ENCODE measurements at places on chromosomes 12 and 14. TPM values are rescaled to one million over a fixed set of nuclear protein-coding genes. Genes with fewer than 3 reads are reported as not detected.

The IFI27 gene
- total RNA-seq: 1,022 TPM

The C1QL4 gene
- 0.09 TPM for total RNA-seq

The GARIN6 gene
- total RNA-seq: not detected

The OTX2 gene
- total RNA-seq: 8.2 TPM

The C2CD5 gene
- total RNA-seq: 14.7 TPM

DNA sequence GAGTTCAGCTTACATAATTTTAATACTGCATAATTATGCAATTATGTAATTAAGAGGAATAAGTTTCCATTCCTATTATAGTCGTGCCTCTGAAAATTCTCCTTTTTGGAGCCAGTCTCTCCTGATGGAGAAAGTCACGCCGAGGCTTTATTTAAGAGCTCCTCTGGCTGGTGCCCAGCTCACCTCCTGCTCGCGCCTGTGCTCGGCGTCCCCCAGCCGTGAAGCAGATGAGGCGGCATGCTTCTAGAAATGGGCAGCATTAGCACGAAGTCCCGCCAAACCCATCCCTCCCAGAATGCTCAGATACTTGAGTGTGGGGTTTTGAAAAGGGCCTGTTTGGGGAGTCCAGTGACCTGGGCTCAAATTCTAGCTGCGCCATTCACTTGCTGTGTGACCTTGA, 153.0 kb downstream of the PHETA1 start:
- no peak for DNase-seq

The CCDC177 gene
- not detected for total RNA-seq

DNA sequence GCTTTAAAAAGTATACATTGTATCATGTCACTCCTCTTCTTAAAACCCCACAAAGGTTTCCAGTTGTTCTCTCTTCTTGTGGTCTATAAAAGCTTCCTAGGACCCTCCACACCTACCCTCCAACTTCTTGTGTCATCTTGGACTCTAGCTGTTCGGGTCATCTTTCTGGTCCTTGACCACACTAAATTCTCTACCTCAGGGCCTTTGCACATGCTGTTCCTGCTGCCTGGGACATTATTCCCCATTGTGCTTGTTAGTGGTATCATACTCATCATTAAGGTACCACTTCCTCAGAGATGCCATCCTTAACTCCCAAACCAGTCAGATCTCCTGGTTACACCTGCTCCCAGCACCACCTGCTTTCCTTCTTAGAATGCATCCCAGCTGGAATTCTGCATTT, 294.0 kb downstream of the KSR2 start:
- DNase-seq: no peak

- peak; percentile 73 for DNase-seq
Measured at GRCh38 chr14:101004954-101005353, 101.4 kb upstream of the RTL1 start.

GRCh38 chr12:98999559-98999958, 354.5 kb downstream of the APAF1 start:
- DNase-seq: no peak

GRCh38 chr14:37585971-37586796, 8.9 kb downstream of the FOXA1 start:
- DNase-seq: no peak

- DNase-seq: peak; percentile 9
Measured at GRCh38 chr12:114476159-114476558, 70.2 kb upstream of the TBX5 start.

The FZD10 gene
- not detected for total RNA-seq

The GPR135 gene
- total RNA-seq: 6.7 TPM

DNA sequence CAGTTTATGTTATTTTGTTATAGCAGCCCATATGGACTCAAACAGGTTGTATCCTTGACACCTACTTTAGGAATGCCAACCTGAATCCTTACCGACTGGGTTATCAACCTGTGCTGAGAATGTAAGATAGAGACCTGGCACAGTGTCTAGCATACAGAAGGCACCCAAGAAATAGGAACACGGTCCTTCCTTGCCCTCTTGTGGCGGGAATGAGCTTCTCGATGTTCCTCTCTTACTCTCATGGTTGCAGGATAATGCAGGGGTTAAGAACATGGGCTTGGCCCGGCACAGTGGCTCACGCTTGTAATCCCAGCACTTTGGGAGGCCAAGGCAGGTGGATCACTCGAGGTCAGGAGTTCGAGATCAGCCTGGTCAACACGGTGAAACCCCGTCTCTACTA, 6.5 kb downstream of the C12orf43 start:
- DNase-seq: peak; percentile 22

DNA sequence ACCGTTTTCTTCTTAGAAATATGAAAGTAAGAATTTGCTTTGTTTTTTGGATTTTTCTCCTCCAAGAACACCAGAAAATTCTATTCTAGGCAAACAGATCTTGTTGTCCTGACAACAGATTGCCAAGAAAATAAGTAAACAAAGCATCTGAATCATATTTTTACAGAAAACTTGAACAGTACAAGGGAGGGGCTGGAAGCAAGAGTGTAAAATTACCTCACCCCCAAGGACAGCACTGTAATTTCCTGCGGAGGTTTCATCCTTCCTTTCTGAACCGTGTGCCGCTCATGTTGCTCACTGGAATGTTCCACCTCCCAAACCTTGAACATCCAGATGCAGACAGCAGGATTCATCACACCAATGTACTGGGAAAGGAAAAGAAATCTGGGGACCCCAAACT, 5.4 kb upstream of the CAMKK2 start:
- DNase-seq: no peak

DNA sequence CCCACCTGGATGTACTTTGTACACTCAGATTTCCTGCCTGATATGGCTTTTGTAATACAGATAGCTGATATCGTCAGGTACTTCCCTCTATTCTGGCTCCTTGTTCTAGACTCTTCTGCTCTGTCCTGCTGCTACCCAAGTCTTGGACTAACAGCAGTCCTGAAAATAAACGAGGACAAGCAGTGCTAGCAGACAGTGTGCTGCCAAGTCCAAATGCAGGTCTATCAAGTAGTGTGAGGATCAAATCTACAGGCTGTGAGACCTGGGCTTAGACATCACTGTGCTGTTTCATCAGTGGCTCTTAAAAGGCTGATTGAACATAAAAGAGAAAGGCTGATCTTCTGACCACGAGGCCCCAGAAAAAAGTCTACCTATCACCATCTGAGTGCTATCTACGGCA, 418.1 kb downstream of the APAF1 start:
- no peak for DNase-seq

DNA sequence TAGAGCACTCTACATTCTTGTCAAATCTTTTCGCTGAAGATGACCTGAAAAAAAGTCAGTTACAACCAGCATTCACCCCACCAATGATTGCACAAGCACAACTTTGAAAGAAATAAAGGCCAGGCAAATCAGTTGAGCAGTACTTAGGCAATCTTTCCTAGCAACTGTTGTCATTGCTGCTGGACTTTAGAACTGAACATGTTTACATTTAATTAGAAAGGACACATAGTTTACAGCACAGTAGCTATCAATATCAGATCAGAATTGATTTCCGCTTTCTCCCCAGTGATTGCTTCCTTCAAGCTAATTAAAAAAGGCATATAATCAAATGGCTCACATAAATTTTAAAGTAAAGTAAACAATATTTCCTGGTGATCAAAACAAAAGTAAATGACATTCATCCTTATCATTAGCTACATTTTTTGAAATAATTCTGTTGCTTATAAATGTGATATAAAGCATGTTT, 128.4 kb downstream of the FOXA1 start:
- DNase-seq: no peak

The PGF gene
- 3.5 TPM for total RNA-seq

The SRRM4 gene
- total RNA-seq: 0.46 TPM

GRCh38 chr14:76463105-76463504, 87.2 kb downstream of the ESRRB start:
- no peak for DNase-seq

The CCDC60 gene
- 1.7 TPM for total RNA-seq

The RFX4 gene
- 0.07 TPM for total RNA-seq

DNA sequence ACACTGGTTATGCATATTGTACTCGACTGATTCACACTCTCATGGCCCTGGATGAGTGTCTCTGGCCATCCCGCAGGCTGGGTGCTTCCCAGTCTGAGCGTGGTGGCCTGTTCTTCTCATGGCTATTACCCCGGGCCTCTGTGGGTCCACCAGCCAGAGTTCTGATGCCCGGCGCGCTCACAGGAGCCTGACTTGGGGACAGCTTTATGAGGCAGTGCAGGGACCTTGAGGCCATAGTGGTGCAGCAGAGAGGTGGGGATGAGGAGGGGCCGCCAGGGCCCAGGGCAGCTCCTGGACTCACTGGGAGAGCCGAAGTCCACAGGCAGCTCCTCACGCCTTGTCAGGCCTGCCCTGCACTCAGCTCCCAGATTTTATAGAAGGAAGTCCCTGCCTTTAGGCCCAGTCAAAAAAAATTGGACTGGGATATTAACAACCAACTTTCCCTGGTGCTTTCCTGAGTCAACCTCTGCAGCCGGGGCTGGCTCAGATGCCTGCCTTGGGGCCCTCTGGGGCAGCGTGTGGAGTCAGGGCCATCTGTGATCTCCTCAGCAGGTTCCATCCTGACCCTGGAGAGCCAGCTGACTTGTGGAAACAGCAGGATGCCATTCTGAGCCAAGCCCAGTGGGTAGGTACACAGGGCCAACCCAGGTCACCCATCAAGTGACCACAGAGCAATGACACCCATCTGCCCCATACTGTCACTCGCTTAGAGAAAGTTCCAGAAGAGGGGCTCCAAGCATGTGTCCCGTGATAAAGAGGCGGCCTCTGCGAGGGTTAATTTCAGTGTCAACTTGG, 89.4 kb upstream of the DIO3 start:
- no peak for DNase-seq

Data from astrocyte (in vitro differentiated cells and primary cell).